Uterus (tissue), 4 donors: ENCODE measurements at places on chromosomes 13 and 19.

DNA sequence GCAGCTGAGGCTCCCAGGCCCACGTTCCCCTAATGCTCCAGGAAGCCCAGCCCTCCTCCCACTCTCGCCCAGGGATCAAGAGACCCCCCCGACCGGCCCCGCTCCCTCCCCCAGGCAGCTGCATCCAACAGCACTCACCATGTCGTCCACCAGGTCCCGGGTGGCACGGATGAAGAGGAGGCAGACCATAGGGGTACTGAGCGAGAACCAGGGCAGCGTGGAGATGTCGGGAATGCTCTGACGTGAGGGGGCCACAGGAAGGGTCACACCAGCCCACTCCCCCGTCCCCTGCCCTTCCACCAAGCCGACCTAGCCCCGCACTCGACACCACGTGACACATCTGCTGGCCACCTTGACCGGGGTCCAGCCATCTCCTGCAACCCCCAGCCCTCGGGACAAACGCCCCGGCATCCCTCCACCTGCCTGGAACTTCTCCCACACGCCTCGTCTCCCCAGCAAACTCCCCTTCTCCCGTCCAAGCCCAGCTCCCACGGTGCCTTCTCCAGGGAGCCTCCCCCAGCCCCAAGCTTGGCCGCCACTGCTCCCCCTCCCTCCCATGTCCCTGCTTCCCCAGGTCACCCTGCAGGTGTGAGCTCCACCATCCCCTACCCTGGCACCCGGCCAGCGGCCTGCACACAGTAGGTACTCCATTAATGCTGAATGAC is 4.9 kb downstream of the ATP8B3 start:
- DNase-seq: no peak

DNA sequence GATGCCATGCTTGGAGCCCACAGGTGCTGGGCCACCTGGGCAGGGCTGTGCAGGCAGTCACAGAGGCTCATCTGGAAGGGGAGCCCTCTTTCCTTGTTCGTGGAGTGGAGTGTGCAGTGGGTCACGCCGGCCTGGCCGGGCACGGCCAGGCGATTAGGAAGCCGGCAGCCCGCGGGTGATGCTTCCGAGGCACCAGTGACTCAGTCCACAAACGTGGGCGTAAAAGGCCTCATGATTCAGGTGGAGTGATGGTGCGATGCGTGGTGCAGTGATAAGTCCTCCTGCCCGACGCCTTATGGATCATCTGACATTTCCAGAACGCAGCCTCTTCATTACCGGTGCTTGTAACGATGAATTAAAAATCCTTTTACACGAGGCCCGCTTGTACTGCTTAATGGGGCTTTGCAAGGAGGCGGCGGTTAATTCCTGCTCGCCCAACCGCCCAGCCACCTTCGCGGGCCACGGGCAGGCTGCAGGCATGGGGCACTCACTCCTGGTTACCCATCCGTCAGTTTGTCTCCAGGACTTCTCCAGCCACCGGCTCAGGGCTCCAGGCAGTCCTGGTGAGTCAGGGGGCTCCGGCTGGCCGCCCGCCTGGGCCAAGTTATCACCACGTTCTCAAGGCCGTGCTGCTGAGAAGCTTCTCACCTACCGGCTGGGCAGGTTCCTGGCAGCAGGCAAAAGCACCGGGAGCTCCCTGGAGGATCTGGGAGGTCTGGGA is 172.4 kb downstream of the KDM4B start:
- DNase-seq: no peak

- DNase-seq: no peak
Observed at GRCh38 chr13:113272031-113272430, 25.0 kb upstream of the LAMP1 start.

DNA sequence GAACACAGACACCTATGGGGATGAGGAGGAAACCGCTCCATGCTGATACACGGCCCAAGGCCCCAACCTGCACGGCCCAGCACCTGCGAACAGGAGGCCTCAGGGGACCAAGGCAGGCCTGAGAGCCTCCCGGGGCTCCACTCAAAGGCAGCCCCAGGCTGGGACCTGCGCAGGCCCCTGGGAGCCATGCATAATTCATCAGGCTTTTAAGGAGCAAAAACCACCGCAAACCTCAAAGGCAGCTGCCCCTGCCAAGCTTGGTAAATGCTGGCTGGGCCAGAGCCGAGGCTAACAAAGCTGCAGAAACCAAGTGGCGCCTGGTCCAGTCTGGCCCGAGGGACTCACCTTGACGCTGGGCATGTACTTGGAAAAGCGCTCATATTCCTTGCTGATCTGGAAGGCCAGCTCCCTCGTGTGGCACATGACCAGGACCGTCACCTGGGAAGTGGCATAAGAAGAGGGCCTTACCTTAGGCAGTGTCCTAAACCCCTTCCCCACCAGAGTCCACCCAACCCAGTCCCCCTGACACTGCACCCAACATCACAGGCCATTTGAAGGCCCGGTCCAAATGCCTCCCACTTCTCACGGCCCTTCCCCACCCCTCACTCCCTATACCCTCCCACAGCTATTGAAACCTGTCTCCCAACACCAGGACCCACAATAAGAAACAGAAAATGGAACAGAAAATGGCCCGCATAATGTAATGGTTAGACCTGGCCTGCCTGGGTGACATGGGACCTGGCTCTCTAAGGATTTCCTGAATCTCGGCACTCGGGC is 7.8 kb downstream of the DDX39A start:
- no peak for DNase-seq

DNA sequence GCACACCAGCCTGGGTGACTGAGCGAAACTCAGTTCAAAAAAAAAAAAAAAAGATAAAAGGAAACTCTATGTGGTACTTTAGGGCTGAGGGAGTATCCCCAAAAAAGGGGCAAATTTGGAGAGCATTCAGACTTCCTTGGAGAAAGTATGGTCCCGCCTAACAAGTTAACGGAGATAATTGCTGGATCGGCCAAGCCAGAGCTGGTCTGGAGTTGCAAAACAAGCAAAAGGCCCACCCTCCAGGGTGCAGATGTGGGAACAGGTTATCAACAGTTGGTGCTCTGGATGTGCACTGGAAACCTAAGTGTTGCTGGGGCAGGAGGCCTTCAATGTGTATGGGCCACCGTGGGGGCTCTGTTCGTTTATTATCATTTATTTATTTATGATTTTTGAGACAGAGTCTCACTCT is 2.8 kb downstream of the IQCN start:
- DNase-seq: no peak

GRCh38 chr13:83577183-83577582 is 305.1 kb downstream of the SLITRK1 start:
- no peak for DNase-seq

DNA sequence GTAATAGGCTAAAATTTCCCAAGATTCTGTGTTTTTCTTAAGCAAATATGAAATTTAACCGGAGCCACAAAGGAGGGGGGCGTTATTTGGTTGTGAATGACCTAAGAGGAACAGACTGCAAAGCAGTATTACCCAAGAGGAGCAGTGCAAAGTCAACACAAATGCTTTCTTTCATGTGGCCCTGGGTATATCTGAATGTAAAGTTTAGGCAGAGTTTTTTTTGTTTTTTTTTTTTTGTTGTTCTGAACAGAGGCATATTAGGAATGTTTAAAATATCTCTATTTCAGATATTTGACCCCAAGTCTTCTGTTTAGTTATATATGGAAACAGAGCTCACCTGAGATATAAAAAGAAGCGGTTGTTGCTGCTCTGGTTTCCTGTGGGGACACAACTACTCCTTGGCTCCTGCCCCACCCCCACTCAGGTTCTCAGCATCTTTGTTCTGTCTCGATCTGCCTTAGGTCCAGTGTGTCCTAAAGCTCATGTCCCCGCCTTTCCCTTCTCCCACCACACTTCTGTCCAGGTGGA is 220.7 kb downstream of the RFC3 start:
- no peak for DNase-seq

- DNase-seq: no peak
Observed at GRCh38 chr19:42202290-42202880, 15.1 kb downstream of the DEDD2 start.

- peak; percentile 65 for DNase-seq
Observed at GRCh38 chr19:38727868-38728660, 16.2 kb downstream of the CAPN12 start.

- DNase-seq: no peak
Observed at GRCh38 chr19:30742406-30742938, 370.3 kb downstream of the ZNF536 start.

GRCh38 chr13:111259058-111259457 is 61.4 kb upstream of the TEX29 start:
- no peak for DNase-seq

DNA sequence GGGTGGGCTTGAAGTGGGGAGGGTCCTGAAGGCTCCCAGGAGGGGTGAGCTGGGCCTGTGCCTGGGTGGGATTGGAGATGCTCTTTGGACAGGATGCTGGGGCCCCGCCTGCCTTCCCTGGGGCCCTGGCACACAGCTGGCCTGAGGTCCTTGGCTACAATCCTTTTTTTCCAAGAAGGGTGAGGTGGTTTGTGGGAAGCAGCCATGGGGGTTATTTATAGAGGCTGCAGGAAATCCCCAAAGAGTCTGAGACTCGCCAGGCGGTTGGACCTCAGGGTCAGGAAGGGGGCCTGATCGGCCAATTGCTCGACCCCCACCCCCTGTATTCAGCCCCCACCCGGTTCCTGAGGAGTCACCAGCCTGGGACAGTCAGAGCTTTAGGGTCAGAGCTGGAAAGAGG is 10.0 kb downstream of the GTPBP3 start:
- peak; percentile 34 for DNase-seq

DNA sequence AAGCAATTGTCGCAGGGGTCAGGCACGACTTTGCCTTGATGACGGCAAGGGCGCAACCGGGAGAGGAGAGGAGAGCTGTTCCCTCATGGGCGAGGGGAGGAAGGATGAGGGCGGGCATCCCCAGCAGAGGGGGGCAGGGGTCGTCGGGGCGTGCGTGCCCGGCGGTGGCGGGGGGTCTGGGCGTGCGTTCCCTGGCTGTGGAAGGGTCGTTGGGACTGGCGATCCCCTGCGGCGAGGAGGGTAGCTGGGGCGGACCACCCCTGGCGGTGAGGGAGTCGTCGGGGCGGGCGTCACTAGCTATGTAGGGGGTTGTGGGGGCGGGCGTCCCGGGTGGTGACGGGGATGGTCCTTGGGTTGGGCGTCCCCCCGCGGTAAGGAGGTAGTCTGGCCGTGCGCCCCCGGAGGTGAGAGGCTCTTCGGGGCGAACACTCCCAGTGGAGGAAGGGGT is 1.7 kb downstream of the COMP start:
- no peak for DNase-seq

GRCh38 chr13:48547663-48548092 is 14.8 kb upstream of the RCBTB2 start:
- DNase-seq: no peak
